ENCODE measurements at places on chromosomes 6 and 20.

GRCh38 chr6:127971945-127972391, 71.1 kb upstream of the THEMIS start:
- no peak overlapping the region for H3K27ac ChIP-seq

- no peak overlapping the region for H3K4me3 ChIP-seq
- H3K27ac ChIP-seq, result no peak overlapping the region
- no peaks in the 10 kb centered on the region for H3K36me3 ChIP-seq
- H3K4me1 ChIP-seq, result peaks cover 2% of the 10 kb centered on the region
- peak; percentile 54 for DNase-seq
- H3K27me3 ChIP-seq, result no peaks in the 10 kb centered on the region
Measured at GRCh38 chr20:50464026-50464724, 46.0 kb upstream of the PTPN1 start.

- peak overlapping the region; percentile 17 for H3K4me3 ChIP-seq
- H3K4me1 ChIP-seq, result no peaks in the 10 kb centered on the region
Measured at GRCh38 chr20:61252601-61253263, 671 bp downstream of the CDH4 start.

DNA sequence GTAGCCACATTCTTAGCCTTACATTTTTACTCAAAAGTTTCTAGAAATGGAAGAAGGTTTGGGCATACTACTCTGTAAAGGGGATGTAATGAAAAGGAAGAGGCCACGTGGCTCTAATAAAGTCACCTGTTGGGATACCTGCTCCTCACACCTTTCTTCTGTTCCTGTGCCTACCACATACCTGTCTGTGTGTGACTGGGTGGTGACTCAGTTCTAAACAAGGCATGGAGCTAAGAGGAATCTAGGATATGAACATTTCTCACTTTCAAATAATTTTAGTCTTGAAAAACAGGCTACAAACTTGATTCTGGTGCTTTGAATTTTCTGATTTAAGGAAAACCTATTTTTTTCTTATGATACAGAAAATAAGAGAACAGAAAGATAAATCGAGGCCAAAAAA, 363.6 kb downstream of the RFPL4B start:
- H3K27me3 ChIP-seq, result no peaks in the 10 kb centered on the region
- no peak overlapping the region for H3K4me3 ChIP-seq
- H3K4me1 ChIP-seq, result no peaks in the 10 kb centered on the region
- H3K36me3 ChIP-seq, result no peaks in the 10 kb centered on the region

DNA sequence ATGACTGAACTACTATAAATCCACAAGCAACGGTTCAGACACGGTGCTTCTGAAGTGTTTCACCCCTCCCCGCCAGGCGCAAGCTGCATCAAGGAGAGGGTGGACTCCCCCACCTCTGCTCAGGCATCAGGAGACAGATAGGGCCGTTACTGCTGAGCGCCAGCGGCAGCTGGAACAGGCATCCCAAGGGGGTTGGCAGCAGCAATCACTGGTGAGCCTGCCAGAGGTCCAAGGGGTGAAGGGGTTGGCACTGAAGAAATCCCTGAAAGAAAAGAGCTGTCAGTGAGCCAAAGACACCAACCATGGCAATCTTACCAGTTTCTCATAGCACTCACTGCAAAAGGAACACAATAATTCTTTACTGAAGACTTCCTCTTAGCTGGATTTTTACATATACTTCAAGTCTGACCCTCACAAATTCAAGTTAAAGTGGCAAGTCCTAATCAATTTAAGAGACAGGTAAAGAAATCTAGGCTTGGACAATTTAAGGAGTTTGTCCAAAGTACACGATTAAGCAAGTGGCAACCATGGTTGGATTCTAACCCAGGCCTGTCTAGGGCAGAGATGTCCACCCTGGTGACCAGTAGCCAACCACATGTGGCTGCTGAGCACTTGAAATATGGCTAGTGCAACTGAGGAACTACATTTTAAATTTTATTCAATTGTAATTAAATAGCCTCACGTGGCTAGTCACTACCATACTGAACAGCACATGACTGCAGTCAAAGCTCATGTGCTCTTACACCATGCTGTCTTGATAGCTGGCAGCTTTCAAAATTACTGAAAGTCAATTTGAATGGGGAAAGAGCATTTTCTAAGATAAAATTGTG, 21.7 kb upstream of the TBC1D20 start:
- DNase-seq, result no peak
- H3K4me3 ChIP-seq, result no peak overlapping the region
- H3K27ac ChIP-seq, result no peak overlapping the region
- no peaks in the 10 kb centered on the region for H3K27me3 ChIP-seq
- H3K36me3 ChIP-seq, result peaks cover 23% of the 10 kb centered on the region
- no peaks in the 10 kb centered on the region for H3K4me1 ChIP-seq

GRCh38 chr6:130447374-130447773, 81.6 kb downstream of the TMEM200A start:
- no peak overlapping the region for H3K4me3 ChIP-seq
- no peaks in the 10 kb centered on the region for H3K27me3 ChIP-seq
- no peaks in the 10 kb centered on the region for H3K4me1 ChIP-seq
- H3K27ac ChIP-seq, result no peak overlapping the region
- DNase-seq, result no peak

- H3K4me3 ChIP-seq, result no peak overlapping the region
- no peaks in the 10 kb centered on the region for H3K36me3 ChIP-seq
- H3K27ac ChIP-seq, result no peak overlapping the region
- H3K4me1 ChIP-seq, result peaks cover 3% of the 10 kb centered on the region
Measured at GRCh38 chr6:47235421-47235820, 74.3 kb downstream of the TNFRSF21 start.

GRCh38 chr6:170205534-170206316, 85.2 kb downstream of the DLL1 start:
- H3K4me3 ChIP-seq, result no peak overlapping the region

DNA sequence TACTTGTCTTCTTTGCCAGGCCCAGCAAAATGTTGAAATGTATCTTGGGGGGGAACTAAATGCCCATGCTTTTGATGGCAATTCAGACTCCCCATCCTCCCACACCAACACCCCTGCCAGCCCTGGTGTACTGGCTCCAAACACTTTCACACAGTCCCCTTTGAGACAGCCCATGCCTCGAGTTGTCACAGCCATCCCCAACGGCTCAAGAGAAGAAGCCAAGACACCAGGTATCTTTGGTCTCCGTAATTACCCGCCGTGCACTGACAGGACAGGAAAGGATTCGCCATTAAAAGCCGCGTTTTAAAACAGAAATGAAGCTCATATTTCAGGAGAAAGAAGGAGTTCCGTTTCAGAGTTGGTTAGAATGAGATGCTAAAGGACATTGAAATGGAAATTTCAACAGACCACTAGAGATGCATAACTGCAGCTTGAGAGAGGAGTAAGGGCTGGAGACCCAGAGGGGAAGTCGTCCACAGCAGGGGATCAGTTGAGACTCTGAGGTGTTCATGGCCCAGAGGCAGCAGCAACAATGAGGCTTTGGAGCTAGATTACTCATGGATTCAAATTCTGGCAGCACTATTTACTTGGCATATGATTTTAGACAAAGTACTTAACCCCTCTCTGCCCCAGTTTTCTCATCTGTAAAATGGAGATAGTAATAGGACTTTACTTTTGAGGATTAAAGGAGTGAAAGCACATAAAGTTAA, 63.5 kb upstream of the ADGRF1 start:
- H3K4me1 ChIP-seq, result peaks cover 11% of the 10 kb centered on the region
- H3K27me3 ChIP-seq, result no peaks in the 10 kb centered on the region
- H3K4me3 ChIP-seq, result no peak overlapping the region

GRCh38 chr6:10495029-10495428, 26.1 kb upstream of the GCNT2 start:
- no peak overlapping the region for H3K27ac ChIP-seq
- no peaks in the 10 kb centered on the region for H3K4me1 ChIP-seq
- H3K36me3 ChIP-seq, result no peaks in the 10 kb centered on the region
- no peak for DNase-seq
- H3K4me3 ChIP-seq, result no peak overlapping the region
- no peaks in the 10 kb centered on the region for H3K27me3 ChIP-seq
